AG08395 (cell line): ENCODE measurements at places on chromosomes 1 and 21.
A peak's percentile ranks its signal among the peaks of the same experiment; 100 is the strongest.

- DNase-seq, result no peak
Observed at GRCh38 chr1:206824331-206824730, 41.1 kb upstream of the IL20 start.

- no peak for DNase-seq
Observed at GRCh38 chr1:25517476-25518394, 25.7 kb upstream of the LDLRAP1 start.

GRCh38 chr1:85290826-85291225 lies 14.4 kb upstream of the BCL10 start:
- peak; percentile 52 for DNase-seq

DNA sequence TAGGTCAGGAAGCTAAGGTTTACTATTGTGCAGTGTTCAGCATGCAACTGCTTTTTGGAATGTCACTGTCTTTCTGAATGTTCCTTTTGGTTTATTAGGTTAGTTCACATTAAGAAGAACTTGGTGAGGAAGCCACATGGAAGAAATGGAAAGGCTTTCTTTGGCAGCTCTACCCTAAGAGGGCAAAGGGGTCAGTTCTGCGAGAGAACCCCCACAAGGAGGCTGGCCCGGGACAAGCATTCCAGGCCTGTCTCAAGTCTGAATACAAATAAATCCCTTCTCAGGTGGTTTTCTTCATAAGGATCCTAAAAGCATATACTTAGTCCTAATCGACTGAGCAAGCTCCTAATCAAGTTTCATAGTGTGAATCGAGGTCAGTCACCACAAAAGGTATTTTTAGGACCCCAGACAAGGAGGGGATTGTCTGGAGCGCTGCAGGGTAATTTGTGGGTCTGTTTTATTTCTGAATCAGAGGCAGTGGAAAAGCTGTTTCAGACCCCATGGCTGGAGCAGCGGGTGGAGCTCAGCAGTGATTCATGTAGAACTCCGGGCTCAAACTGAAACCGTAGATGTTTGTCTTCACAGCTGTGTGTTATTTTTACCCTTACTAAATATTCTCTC lies 63.3 kb downstream of the ERG start:
- peak; percentile 68 for DNase-seq

DNA sequence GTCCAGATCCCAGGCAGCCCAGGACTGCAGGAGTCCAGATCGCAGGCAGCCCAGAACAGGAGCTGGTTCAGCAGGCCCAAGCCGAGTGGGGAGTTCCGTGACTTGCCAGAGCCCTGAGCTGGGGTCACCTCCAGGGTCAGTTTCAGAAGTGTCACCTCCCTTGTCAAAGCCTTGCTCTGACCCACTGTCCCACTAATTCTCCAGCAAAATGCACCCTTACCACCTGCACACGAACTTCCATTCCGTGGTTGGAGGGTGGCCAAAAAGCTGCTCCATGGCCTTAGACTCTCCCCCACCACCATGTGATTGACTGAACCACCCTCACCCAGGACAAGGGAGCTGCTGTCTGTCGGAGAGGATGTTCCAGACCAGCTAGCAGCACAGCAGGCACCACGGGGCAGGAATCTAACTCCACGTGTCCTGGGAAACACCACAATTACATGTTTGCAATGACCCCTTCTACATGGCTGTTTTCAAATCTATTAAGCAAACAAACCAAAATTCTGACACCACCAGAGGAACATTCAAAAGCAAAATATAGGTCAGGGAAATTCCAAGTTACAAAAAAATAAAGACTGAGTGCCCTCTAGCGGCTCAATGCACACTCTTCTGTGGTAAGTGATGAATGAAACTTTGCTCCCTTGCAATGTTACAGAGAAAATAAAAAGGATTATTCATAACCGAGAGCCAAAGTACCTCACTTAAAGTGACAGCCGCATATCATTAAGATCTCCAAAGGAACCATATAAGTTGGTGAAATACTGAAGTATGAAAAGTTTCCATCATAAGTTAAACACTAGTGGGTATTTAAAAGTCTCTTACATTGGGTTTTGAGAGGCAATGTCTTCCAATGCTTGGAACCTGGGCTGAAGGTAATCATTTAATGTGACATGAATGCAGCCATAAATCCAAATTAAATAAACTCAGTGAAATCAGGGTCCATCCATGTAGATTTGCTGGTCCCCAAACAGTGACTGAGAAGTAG lies 76.3 kb downstream of the NPHP4 start:
- peak; percentile 76 for DNase-seq
